RPMI7951 (cell line): ENCODE measurements at places on chromosomes 16 and 17. TPM values are rescaled to one million over a fixed set of nuclear protein-coding genes. Genes with fewer than 3 reads are reported as not detected.

DOC2A gene
- total RNA-seq: 1.1 TPM in 1 of 2 replicates, not detected in the other

SYNGR2 gene
- 15.6 and 17.3 TPM in 2 replicates for total RNA-seq

NPIPB9 gene
- not detected in 2 replicates for total RNA-seq

EME2 gene
- total RNA-seq: 1.1 and 1.6 TPM in 2 replicates

CREBBP gene
- 6.5 and 6.8 TPM in 2 replicates for total RNA-seq

CLDN9 gene
- not detected in 2 replicates for total RNA-seq

MC1R gene
- total RNA-seq: 2.0 and 2.8 TPM in 2 replicates

PLCD3 gene
- 11.7 and 15.3 TPM in 2 replicates for total RNA-seq

SLC5A11 gene
- not detected in 2 replicates for total RNA-seq

TSPAN10 gene
- total RNA-seq: 1.3 and 2.1 TPM in 2 replicates

GRAPL gene
- total RNA-seq: not detected in 2 replicates

PRDM7 gene
- not detected in 2 replicates for total RNA-seq

KRTAP4-1 gene
- not detected in 2 replicates for total RNA-seq

CFAP97D1 gene
- total RNA-seq: not detected in 2 replicates

CDC6 gene
- total RNA-seq: 38.9 and 41.2 TPM in 2 replicates

ARHGDIG gene
- total RNA-seq: not detected in 2 replicates

TVP23A gene
- total RNA-seq: not detected in 2 replicates

TSR3 gene
- 50.0 and 65.5 TPM in 2 replicates for total RNA-seq

ATP2C2 gene
- not detected in 2 replicates for total RNA-seq

SLC35G6 gene
- not detected in 2 replicates for total RNA-seq

KRT33B gene
- 0.24 TPM in 1 of 2 replicates, not detected in the other for total RNA-seq

IKZF3 gene
- not detected in 2 replicates for total RNA-seq

G6PC1 gene
- total RNA-seq: not detected in 2 replicates

SPHK1 gene
- total RNA-seq: 34.6 and 37.6 TPM in 2 replicates

TEX19 gene
- total RNA-seq: 0.24 TPM in 1 of 2 replicates, not detected in the other

EFNB3 gene
- 0.84 and 1.3 TPM in 2 replicates for total RNA-seq

TBC1D28 gene
- not detected in 2 replicates for total RNA-seq
